Esophagus squamous epithelium (tissue), 5 donors: ENCODE measurements at places on chromosomes 6 and 20. TPM values are rescaled to one million over a fixed set of nuclear protein-coding genes. Genes with fewer than 3 reads are reported as not detected.
A peak's percentile ranks its signal among the peaks of the same experiment; 100 is the strongest.

DNA sequence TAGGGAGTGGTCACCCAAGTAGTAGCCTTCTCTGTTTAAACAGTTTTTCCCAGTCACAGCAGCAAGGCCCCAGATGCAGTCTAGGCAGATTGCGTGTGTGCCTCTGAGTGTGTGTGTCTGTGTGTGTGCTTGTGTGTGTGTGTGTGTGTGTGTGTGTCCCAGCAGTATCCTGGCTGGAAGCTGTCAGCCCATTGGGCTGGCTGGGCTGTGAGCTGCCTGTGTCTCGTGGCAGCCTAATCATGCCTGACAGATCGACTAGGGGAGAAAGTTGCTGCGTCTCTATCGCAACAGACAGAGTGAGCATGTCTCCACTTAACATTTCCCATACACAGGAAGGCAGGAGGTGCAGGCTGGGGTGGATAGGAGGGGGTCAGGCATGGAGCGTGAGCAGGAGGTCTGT is 42.9 kb upstream of the LRFN2 start:
- H3K36me3 ChIP-seq: no peaks in the 10 kb centered on the region
- H3K4me1 ChIP-seq: no peaks in the 10 kb centered on the region
- no peak overlapping the region for H3K4me3 ChIP-seq
- H3K27ac ChIP-seq: no peak overlapping the region
- H3K27me3 ChIP-seq: peaks cover 39% of the 10 kb centered on the region
- DNase-seq: no peak

GRCh38 chr20:33209789-33210188 is 7.4 kb upstream of the BPIFA3 start:
- DNase-seq: no peak
- no peak overlapping the region for H3K4me3 ChIP-seq
- no peaks in the 10 kb centered on the region for H3K36me3 ChIP-seq

DNA sequence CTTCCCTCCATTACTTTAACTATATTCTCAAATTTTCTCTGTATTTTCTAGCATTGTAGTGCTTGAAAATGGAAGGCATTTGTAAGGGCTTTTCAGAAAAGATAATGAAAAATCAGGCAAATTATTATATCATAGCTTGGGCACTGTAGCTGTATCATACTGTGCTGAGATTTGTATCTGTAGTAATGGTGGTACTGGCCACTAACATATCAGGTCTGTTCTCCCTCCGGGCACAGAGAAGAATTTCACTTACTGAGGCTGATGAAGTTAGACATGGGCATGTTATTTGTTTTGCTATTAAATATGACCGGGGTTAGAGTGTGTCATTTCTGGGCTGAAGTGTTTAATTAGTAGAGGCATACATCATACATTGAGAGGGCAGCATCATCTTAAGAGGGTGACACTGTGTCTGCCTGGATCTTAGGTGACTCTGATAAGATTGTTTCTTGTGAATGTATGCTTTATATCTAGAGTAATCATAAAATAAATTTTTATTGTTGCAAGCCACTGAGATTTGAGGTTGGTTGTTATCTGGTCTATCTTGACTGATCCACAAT is 1395.9 kb downstream of the EPHA7 start:
- no peak overlapping the region for H3K4me3 ChIP-seq
- no peak for DNase-seq
- no peaks in the 10 kb centered on the region for H3K36me3 ChIP-seq
- H3K27me3 ChIP-seq: no peaks in the 10 kb centered on the region
- H3K27ac ChIP-seq: no peak overlapping the region

DNA sequence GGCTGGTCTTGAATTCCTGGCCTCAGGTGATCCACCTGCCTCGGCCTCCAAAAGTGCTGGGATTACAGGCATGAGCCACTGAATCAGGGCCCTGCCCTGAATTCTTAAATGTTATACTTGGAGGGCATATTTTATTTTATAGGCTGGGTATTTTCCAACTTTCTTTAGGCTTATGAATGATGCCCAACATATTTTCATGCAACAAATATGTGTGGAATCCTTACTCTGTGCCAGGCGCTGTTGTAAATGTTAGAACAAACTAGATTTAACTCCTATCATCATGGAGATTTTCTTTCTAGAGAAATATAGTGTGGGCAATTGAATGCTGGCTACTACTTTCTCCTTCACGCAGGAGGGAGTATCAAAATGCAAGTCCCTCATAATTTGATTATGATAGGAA is 71.2 kb downstream of the SAMD5 start:
- H3K4me1 ChIP-seq: peaks cover 7% of the 10 kb centered on the region
- H3K27me3 ChIP-seq: peaks cover 17% of the 10 kb centered on the region
- H3K4me3 ChIP-seq: no peak overlapping the region
- H3K36me3 ChIP-seq: no peaks in the 10 kb centered on the region
- no peak for DNase-seq
- no peak overlapping the region for H3K27ac ChIP-seq

DNA sequence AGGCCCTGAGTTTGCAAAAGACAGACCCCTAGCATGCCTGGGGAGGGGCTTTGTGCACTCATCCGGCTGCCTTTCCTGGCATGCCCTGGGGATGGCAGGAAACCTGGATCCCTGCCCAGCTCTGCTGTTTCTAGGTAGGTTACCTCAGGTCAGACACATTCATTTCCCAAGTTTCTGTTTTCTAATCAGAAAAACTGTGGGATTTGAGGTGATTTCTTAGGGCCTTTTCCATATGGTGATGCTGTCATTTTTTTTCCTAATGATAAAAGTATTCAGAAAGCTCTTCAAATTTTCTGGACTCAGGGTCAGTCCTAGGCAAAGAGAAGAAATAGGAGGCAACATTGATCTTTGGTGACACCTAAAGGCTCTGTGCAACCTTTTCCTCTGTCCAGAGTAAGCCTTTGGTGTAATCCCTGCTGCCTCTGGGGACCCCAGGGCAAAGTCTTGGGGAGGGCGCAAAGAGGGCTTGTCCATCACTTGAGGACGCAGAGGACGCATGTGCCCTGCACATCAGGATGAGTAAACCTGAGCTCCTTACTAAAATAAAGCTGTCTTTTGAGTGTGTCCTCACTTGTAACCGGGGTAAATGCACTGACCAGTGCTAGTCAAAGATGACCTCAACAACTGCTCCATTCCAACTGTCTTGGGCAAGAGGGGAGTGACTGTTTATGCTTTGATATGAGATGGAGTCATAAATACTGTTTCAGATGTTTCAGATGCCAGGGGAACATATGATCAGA is 13.5 kb upstream of the TRAM2 start:
- no peak overlapping the region for H3K27ac ChIP-seq
- H3K4me1 ChIP-seq: peaks cover 16% of the 10 kb centered on the region
- H3K27me3 ChIP-seq: no peaks in the 10 kb centered on the region

- H3K27me3 ChIP-seq: no peaks in the 10 kb centered on the region
- H3K4me3 ChIP-seq: no peak overlapping the region
- DNase-seq: peak; percentile 34
- H3K4me1 ChIP-seq: peaks cover 37% of the 10 kb centered on the region
Observed at GRCh38 chr6:32118782-32119628, 9.0 kb downstream of the ATF6B start.

GRCh38 chr6:75802366-75802765 is 53.3 kb downstream of the MYO6 start:
- no peaks in the 10 kb centered on the region for H3K36me3 ChIP-seq
- no peak overlapping the region for H3K4me3 ChIP-seq
- H3K27me3 ChIP-seq: no peaks in the 10 kb centered on the region
- DNase-seq: no peak

DNA sequence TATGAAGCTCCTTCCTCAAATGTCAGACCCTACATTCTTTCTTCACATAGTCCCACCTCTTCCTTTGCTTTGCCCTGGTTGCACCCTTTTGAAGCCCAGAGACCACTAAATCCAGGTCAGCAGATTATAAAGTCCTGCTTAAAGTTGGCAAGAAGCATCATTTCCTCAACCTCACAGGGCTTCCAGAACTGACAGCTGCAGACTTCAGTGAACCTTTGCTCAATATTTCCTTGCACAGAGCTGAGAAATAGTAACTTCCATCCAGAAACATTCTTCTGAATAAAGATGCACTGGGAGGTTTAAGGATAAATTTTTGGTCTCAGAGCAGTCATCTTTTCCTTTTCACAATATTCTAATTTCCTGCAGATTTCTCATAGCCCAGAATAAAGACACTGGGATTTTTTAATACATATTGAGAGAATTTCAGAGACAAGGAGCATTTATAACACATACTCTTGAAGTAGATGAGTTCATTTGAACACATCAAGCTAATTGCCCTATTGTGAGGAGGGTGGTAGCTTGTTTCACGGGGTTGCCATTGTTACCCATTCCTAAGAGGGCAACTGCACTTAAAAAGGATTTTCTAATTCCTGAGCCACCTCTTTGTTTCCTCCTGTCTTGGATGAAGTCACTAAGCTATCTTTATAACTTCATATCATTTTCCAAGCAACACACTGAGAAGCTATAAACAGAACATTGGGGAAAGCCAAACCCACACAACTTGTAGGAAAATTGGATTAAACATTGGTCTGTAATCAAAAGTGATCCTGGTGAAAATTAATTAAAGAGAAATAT is 150.2 kb upstream of the PLN start:
- no peaks in the 10 kb centered on the region for H3K27me3 ChIP-seq
- H3K4me3 ChIP-seq: no peak overlapping the region
- no peaks in the 10 kb centered on the region for H3K4me1 ChIP-seq
- no peak for DNase-seq
- H3K27ac ChIP-seq: no peak overlapping the region

- peak overlapping the region; percentile 72 for H3K27ac ChIP-seq
- no peak for DNase-seq
- no peaks in the 10 kb centered on the region for H3K36me3 ChIP-seq
- no peaks in the 10 kb centered on the region for H3K27me3 ChIP-seq
- H3K4me3 ChIP-seq: no peak overlapping the region
Observed at GRCh38 chr20:56788671-56789610, 159.8 kb downstream of the TFAP2C start.

GRCh38 chr6:117677553-117678141 is 2.4 kb downstream of the NUS1 start:
- H3K27ac ChIP-seq: peak overlapping the region; percentile 20
- H3K27me3 ChIP-seq: no peaks in the 10 kb centered on the region
- DNase-seq: no peak
- H3K36me3 ChIP-seq: no peaks in the 10 kb centered on the region

The SPEF1 gene
- 0.19 TPM for total RNA-seq

GRCh38 chr6:112690497-112691202 is 343.5 kb downstream of the RFPL4B start:
- no peaks in the 10 kb centered on the region for H3K27me3 ChIP-seq
- no peak overlapping the region for H3K4me3 ChIP-seq
- H3K36me3 ChIP-seq: no peaks in the 10 kb centered on the region
- H3K4me1 ChIP-seq: peaks cover 15% of the 10 kb centered on the region
- H3K27ac ChIP-seq: no peak overlapping the region

- no peak overlapping the region for H3K27ac ChIP-seq
- H3K27me3 ChIP-seq: no peaks in the 10 kb centered on the region
- no peaks in the 10 kb centered on the region for H3K4me1 ChIP-seq
- no peak overlapping the region for H3K4me3 ChIP-seq
- no peaks in the 10 kb centered on the region for H3K36me3 ChIP-seq
Observed at GRCh38 chr6:14571746-14572145, 454.2 kb downstream of the CD83 start.

- no peaks in the 10 kb centered on the region for H3K36me3 ChIP-seq
- no peak overlapping the region for H3K27ac ChIP-seq
- H3K4me1 ChIP-seq: no peaks in the 10 kb centered on the region
Observed at GRCh38 chr6:11128608-11129007, 17.1 kb upstream of the ERVFRD-1 start.

DNA sequence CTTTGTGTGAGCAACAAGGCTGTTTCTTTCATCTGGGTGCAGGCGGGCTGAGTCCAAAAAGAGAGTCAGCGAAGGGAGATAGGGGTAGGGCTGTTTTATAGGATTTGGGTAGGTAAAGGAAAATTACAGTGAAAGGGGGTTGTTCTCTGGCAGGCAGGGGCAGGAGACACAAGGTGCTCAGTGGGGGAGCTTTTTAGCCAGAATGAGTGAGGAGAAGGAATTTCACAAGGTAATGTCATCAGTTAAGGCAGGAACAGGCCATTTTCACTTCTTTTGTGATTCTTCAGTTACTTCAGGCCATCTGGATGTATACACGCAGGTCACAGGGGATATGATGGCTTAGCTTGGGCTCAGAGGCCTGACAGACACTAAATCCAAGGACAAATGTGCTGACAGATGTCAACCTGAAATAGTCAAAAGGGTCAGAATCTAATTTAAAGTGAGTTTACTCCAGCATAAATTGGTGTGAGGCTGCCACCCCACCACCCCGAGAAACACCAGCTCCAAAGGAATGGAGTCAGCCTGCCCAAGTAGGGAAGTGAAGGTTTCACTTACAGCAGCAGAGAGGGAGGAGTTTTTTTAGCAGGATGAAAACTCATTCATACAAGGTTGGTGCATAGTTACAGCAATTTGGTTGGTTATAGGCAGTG is 560.0 kb upstream of the CDH4 start:
- no peaks in the 10 kb centered on the region for H3K27me3 ChIP-seq
- H3K4me1 ChIP-seq: no peaks in the 10 kb centered on the region
- H3K4me3 ChIP-seq: no peak overlapping the region
- H3K36me3 ChIP-seq: no peaks in the 10 kb centered on the region
- no peak overlapping the region for H3K27ac ChIP-seq

GRCh38 chr6:113202852-113203714 is 654.1 kb upstream of the MARCKS start:
- no peaks in the 10 kb centered on the region for H3K27me3 ChIP-seq
- no peak overlapping the region for H3K4me3 ChIP-seq
- H3K27ac ChIP-seq: no peak overlapping the region
- no peak for DNase-seq
- no peaks in the 10 kb centered on the region for H3K36me3 ChIP-seq

- H3K27me3 ChIP-seq: no peaks in the 10 kb centered on the region
- H3K4me3 ChIP-seq: peak overlapping the region; percentile 65
- H3K36me3 ChIP-seq: peaks cover 28% of the 10 kb centered on the region
- no peak overlapping the region for H3K27ac ChIP-seq
Observed at GRCh38 chr6:41922154-41922553, 855 bp downstream of the BYSL start.

DNA sequence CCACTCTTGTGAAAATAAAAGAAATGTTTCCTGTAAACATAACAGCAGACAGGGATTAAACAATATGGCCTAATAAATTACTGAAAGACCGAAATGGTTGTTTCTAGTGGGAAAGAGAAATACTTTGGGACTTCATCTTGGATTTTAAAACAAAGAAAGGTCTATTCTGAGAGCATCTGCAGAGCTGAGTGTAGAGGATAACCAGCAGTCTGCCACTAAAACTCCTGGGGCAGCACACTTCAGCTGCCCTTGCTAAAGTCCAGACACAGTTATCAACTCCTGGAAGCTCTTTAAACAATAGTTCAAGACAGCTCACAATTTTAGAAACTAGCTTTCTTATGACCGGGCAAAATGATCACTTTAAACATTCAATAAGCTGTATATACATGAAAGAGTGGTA is 38.6 kb downstream of the AKIRIN2 start:
- no peak overlapping the region for H3K4me3 ChIP-seq
- H3K4me1 ChIP-seq: peaks cover 7% of the 10 kb centered on the region
- DNase-seq: no peak
- H3K27me3 ChIP-seq: no peaks in the 10 kb centered on the region
- peaks cover 36% of the 10 kb centered on the region for H3K36me3 ChIP-seq
- H3K27ac ChIP-seq: no peak overlapping the region

The GABRR1 gene
- total RNA-seq: not detected

The SYNDIG1 gene
- total RNA-seq: not detected

DNA sequence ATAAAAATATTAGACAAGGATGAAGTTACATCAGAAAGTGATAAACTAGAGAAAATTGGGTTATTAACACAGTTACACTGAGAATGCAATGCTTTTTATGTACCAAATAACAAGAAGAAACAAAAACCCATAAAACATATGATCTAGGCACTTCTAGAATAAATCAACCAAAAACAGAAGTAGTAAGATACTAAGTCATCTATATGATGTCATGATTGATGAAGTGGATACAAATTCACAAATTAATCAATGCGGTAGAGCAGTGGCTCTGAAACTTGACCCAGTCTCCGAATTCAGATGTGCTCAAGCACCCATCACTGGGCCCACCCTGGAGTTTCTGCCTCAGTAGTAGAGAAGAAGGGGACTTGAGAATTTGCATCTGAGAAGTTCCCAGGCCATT is 112.1 kb upstream of the SSTR4 start:
- no peaks in the 10 kb centered on the region for H3K36me3 ChIP-seq
- no peak for DNase-seq
